ENCODE measurements at places on chromosomes 7 and 10.

- DNase-seq: peak; percentile 43
Measured at GRCh38 chr7:45146531-45147379, 10.8 kb upstream of the RAMP3 start.

DNA sequence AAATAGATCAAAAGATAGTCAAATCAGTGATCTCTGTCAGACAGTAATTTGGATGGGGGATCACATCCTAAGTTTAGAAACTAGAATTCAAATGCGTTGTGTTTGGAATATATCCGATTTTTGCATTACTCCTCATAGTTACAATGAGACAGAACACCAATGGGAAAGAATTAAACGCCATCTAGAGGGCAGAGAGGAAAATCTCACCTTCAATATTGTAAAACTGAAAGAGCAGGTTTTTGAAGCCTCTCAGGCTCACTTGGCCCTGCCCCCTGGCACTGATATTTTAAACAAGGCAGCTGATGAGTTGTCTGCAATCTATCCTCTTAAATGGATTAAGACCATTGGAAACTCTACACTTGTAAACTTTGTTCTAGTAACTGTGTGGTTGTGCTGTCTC lies 17.7 kb downstream of the FRG2B start:
- DNase-seq: no peak

DNA sequence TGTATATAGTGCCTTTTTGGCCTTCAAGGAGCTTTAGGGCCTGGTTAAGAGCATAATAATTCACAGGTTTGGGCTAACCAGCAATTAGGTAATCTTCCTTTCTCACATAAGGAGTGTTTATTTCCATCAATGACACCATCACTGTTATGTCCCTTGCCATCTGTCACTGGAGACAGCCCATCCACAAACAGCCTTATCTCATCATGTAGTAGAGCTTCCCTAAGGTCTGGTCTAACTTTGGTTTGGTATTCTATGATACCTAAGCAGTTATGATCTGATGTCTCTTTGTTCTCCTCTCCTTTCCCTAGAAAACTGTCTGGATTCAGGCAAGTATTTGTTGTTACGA lies 26.4 kb downstream of the MAPK8 start:
- DNase-seq: no peak

GRCh38 chr7:44376429-44377133 lies 51.2 kb upstream of the CAMK2B start:
- DNase-seq: no peak

GRCh38 chr7:29946428-29947186 lies 43.0 kb downstream of the SCRN1 start:
- peak; percentile 24 for DNase-seq

DNA sequence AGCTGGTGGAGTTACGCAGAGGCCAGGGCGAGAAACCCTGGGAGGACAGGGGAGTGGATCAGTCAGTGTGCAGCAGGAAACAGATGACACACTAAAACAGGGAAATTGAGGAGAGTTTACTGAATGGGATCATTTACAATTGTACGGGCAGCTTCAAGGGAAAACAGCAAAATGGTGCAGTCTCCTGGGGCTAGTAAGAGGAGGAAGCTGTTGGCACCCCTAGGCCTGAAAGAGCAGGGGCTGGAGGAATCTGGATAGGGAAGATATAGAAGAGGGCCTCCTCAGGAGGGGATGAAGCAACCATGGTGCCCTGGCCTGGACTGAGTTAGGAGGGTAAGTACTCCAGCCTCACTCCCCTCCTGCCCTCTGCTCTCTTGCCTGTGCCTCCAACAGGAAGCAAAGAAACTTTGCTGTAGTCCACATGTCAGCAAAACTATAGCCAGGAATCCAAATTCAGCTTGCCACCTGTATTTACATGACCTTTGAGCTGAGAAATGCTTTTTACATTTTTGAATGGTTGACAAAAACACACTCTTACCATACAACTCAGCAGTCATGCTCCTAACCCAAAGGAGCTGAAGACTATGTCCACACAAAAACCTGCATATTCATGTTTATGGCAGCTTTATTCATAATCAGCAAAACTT lies 52.3 kb upstream of the OPN4 start:
- DNase-seq: no peak

GRCh38 chr7:146423446-146423845 lies 306.8 kb downstream of the CNTNAP2 start:
- DNase-seq: no peak

DNA sequence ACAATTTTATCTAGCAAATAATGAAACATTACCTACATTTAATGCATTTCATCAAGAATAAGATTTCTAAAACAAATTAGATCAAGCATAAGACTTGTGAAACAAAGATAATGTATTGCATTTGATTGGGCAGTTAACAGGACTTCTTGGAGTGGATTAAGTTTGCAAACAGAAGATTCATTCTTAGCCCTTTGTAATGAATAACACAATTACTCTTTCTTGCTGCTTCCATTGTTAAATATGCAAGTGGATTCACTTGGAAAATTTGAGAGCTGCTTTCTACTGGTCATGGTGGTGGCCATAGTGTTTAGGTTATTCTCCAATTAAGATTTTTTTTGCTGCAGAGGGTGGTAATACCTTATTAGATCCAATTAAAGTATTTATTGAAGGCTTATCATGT lies 6.0 kb downstream of the PPP1R9A start:
- DNase-seq: no peak
